Stimulated activated CD8-positive, alpha-beta memory T cell treated with anti-CD3 and anti-CD28 coated beads, Interleukin-15, amount 100 ng/mL, for 48 hours (primary cell): ENCODE measurements at places on chromosomes 4 and X.

GRCh38 chrX:150436195-150436594, 73.1 kb downstream of the MAMLD1 start:
- no peak for DNase-seq

DNA sequence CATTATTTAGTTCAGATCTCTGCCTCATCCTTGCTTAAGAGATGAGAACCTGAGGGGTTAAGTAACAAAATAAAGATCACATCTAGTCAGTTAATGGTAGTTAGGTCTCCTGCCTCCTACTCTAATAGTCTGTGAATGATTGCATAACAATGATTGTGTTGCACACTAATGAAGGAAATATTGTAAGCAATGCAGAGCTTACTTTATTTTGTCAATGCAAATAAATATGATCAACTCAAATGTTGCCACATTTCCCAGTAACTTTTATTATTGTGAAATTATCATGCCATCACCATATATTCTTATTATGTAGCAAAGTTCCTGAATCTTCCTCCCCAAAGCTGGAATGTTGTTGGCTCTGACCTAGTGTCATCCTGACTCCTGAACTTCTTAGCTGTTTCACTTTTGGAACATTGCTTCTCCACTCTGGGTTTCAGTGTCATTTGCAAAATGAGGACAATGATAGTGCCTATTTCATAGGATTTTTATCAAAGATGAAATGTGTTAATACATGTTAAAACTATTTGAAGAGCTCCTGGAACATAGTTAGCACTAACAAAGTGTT, 17.0 kb upstream of the GABRA4 start:
- DNase-seq, result no peak

GRCh38 chr4:126658411-126658810, 974.3 kb upstream of the INTU start:
- DNase-seq, result no peak

DNA sequence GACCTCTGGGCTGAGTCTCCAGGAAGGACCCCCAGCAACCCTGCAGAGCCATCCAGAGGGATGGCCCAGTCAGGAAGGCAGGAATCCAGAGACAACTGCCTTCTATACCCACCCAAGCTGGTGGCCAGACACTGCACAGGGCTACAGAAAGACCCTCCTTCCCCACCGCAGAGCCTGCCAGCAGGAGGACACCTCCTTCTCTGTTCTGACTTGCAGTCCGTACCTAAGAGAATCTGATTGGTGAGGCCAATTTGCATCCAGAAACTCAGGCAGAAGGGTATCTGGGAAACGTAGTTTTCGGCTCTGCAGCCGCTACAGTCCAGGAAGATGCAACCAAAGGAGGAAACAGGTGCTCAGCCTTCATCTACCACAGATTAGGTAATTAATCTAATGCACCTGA, 155.4 kb upstream of the FRG1 start:
- no peak for DNase-seq

DNA sequence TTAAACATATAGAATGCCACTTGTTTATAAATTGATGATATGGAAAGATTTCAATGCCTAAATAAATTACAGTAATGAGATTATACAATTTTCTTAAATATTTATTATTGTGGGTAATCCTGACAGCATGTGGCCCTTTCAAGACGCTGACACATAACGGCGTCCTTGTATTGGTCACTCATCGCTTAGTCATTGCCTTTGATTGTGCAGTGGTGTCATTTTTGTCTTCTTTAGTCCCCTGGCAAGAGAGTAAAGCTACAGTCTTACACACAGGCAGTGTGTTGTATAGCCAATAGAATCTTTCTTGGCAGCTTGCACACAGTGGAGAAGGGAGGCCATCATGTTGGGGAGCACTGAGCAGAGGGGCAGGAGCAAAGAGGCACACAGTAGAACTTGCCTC, 361.8 kb upstream of the GALNT7 start:
- DNase-seq, result no peak

- peak; percentile 27 for DNase-seq
Observed at GRCh38 chrX:71181558-71181909, 36.9 kb downstream of the NLGN3 start.

DNA sequence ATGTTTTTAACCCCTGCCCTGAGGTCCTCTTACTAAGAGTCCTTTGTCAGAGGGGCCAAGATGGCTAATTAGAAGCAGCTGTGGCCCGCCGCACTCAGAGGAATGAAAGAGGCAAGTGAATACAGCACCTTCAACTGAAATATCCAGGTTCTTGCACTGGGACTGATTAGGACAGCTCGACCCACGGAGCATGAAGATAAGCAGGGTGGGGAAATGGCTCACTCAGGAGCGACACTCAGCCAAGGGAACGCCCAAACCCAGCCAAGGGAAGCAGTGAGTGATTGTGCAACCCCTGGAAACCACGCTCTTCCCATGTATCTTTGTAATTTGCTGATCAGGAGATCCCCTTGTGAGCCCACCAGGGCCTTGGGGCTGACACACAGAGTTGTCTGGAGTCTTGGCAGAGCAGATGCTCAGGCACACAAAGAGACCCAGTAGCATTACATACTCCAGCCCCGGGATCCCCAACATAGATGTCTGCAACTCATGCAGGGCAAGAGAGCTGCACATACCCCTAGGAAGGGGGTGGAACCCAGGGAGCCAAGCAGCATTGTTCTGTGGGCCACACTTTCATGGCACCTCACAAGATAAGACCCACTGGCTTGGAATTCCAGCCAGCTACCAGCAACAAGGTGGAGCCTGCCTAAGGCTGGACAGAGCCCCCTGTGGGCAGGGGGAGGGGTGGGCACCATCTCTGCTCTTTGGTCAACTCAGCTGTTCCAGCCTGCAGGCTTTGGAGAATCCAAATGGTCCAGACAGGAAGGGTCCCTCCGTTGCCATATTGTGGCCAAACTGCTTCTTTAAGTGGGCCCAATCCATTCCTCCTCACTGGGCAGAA, 23.3 kb downstream of the F8A3 start:
- no peak for DNase-seq

- DNase-seq, result no peak
Observed at GRCh38 chr4:88796545-88796944, 98.9 kb upstream of the NAP1L5 start.

DNA sequence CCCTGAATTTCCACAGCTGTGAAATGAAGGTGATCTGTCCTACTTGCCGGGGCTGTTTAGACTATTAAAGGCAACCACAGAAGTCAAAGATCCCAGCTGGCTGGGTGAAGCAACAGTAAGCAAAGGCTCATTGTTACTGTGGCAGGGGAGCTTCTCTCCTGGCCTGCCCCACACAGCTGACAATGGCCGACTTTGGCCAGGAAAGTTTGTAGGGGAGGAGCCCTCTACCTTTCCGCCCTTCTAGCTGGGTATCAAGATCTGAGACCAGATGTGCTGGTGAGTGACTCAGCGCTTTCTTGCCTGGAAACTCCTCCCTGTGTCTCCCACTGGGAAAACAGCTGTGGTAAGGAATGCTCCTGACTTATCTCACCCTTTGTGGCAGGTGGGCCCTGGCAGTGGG, 21.1 kb downstream of the RASSF6 start:
- DNase-seq, result no peak

DNA sequence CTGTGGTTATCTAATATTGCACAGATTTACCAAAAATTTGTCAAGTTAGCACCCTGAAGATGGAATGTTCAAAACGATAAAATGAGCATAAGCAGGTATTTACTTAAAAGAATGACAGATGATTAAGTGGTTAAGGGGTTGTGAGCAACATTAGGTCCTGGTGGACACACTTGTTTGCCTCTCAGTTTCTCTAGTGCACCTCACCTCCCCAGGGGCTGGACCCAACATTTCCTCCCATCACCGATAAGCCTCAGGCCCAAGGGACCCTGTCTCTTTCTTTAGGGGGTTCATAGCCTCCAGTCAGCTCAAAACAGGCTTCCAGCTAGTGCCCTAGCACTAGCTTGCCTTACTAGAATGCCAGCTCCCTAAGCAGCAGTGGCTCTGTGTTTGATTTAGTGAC, 88.0 kb downstream of the ATP11C start:
- DNase-seq, result no peak

DNA sequence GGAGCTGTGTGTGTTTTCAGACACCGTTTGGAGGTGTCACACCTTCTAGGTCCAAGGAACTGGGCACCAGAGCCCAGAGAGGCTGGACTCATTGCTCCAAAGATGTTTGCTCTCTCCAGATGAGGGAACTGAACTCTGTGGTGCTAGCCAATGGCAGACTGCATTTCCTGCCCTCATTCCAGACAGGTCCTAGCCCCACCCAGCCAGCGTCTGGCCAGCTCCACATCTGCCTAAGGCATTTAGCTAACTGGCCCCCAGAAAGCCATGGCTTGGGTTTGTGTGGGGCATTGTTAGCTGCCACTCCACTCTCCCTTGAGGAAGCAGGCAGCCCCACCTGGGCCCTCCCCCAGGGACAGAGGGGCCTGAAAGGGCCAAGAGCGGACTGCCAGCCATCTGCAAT, 11.4 kb downstream of the FGD1 start:
- DNase-seq, result no peak

DNA sequence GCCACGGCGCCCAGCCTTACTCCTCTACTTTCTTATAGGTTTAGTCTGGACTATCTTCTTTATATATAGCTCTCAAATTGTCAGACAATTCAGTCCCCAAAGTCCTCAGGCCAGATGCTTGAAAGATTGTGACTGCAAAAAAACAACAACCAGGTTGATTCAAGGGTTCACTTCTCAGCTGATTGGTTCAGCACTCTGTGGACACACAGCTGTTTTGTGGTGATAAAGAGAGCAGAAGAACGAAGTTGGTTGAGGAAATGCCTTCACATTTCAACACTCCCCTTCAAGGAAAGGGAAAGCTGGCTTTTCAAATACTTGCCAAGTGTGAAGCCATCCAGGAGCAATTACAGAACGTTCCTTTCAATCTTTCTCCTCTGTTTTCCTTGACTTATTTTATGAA, 166.8 kb downstream of the SHROOM3 start:
- DNase-seq, result no peak

GRCh38 chrX:130173190-130173895, 1.6 kb downstream of the RAB33A start:
- DNase-seq, result peak; percentile 36

GRCh38 chr4:65467068-65467680, 203.1 kb downstream of the EPHA5 start:
- DNase-seq, result no peak

GRCh38 chrX:105314458-105314857, 94.0 kb upstream of the TEX13A start:
- no peak for DNase-seq

GRCh38 chr4:42703813-42704212, 46.9 kb upstream of the ATP8A1 start:
- no peak for DNase-seq

DNA sequence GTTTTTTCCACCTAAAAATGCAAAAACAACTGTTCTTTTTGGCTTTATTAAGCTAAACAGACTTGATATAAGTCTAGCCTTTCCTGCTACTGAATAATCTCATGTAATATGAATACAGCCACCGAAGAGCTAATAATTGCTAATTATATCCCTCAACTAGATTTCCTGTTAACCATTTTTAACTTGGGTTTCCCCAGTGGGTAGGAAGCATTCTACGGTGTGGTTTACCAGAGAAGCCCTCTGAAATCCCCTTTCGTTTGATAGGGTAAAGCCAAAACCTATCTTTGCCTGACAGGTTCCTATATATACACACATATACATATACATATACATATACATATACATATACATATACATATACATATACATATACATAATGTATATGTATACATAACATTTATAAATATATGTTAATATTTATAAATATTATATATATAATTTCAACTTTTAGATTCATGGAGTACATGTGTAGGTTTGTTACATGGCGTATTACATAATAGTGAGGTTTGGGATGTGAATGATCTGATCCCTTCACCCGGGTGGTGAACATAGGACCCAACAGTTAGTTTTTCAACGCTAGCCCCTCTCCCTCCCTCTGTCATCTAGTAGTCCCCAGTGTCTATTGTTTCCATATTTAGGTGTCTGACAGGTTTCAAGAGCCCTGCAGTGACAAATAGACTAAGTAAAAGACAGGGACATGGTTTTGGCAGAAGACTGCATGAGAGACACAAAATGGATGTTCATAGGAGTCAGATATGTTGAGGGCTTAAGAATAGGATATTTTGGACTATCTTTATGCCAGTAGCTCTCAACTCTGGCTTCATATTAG, 62.4 kb downstream of the ATXN3L start:
- no peak for DNase-seq

DNA sequence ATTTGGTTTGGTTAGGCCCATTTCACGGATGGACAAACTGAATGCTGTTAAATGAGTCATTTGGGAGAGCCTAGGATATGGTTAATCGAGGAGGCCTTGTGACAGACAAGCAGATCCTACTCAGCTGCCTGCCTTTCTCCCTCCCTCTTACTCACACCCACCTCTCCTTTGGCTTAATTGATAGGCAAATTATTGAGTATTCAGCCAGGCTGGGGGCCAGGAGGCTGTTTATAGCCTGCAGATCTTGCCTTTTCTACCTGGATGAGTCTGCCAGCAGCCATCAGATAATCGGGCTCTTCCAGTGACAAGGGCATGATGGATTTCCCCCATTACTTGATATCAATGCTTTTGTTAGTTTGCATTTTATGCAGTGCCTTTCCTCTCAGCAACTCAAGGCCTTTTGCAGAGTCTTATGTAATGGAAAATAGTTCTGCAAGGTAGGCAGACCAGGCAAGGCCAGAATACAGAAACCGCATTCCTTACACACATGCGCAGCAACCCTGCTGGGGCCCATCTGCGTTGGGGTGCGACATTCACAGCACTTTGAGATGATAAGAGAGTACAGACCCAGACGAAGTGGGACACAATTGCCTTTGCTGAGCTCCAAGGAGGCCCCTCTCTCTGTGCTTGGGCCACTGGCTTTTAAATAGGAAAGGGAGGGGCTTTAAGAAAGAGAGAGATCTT, 96.2 kb upstream of the ATP6AP2 start:
- no peak for DNase-seq

- no peak for DNase-seq
Observed at GRCh38 chr4:13635286-13635799, 7.8 kb upstream of the BOD1L1 start.

DNA sequence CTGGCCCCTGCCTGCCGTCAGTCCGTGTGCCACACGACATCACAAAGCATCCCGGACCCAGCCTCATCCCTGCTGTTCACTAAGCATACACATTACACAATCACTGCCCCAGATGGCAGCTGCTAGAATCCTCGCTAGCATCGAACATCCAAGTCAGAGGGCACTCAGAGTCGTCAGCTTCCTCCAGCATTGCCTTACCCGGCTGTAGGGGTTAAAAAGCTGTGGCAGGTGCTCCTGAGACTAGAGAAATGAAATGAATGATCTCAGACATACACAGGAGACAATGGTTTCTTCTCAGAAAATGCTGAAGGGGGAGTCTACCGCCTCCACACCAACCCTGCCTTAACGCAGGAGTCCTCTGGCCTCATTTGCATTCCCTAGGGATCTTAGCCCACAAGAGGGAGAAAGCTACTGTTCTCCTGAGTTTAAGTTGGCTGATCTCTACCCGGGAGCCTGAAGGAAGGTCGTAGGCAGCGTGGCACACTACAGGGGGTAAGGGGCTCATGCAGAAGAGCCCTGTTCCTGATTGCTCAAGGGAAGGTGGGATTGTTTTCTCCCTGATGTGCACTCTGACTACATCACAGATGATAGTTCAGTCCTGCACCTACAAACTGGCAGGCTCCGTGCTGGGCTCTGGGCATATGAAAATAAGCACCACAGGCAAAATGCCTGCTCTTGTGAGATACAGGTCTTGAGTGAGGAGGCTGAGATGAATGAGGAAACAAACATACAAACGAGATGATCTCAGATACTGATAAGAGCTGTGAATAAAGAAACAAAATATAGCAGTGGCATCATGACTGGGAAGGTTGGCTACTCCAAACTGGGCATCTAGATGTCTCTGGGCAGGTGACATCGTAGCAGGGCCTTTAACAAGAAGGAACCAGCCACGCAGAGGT, 2.6 kb upstream of the KIAA0232 start:
- DNase-seq, result no peak
